ENCODE measurements at places on chromosomes 11 and 22. TPM values are rescaled to one million over a fixed set of nuclear protein-coding genes. Genes with fewer than 3 reads are reported as not detected.

Gene PDGFD
- not detected for polyA plus RNA-seq

DNA sequence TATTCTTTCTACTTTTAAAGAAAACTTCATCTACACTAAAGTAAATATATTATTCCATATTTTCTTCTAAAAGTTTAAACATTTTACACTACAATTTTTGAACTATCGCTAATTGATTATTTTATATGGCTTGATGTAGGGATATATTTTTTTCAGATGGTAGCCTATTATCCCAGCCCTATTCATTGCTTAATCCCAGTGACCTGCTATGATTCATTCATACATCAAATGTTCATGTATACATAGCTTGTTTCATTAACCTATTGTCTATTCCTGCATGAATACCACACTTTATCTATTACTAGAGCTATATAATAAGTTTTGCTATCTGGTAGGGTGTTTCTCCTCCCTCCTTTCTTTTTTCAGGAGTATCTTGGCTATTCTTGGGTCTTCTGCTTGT is 5.0 kb upstream of the ROBO4 start:
- no peaks in the 10 kb centered on the region for H3K36me3 ChIP-seq
- no peak overlapping the region for H3K27ac ChIP-seq
- H3K4me1 ChIP-seq, result no peaks in the 10 kb centered on the region
- no peak overlapping the region for H3K4me3 ChIP-seq

GRCh38 chr11:118618115-118618990 is 10.9 kb downstream of the PHLDB1 start:
- peaks cover 37% of the 10 kb centered on the region for H3K27me3 ChIP-seq
- no peak overlapping the region for H3K27ac ChIP-seq
- no peaks in the 10 kb centered on the region for H3K36me3 ChIP-seq
- no peak overlapping the region for H3K4me3 ChIP-seq

- no peaks in the 10 kb centered on the region for H3K36me3 ChIP-seq
- no peak for DNase-seq
- H3K4me3 ChIP-seq, result no peak overlapping the region
- no peak overlapping the region for H3K27ac ChIP-seq
- peaks cover 41% of the 10 kb centered on the region for H3K4me1 ChIP-seq
Observed at GRCh38 chr11:9208726-9209501, 56.2 kb downstream of the DENND5A start.

DNA sequence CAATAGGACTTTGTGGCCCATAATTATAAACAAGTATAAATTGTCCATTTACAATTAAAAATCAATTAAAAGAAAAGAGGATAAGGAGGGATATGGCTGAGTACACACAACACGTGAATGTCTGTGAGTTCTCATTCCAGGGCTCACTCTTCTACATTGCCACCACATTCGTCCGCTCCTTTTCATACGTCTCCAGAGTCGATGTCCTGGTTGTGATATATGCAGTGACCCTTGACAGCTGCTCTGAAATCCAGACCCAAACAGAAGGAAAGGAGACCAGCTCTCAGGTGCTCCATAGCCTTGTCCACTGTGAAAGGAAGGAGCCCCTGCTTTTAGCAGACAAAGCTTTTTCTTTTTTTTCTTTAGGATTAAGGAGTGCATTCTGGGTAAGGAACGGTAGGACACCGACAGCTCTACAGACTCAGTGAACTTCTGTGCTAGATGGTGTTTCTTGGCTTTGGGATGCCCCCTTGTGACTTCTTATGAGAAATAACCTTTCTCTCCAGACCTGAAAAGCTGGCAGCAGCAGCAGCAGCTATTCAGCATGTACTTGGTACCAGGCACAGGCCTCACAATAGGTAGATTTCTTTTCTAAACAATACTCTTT is 19.7 kb upstream of the DNAJB13 start:
- DNase-seq, result no peak
- no peak overlapping the region for H3K27ac ChIP-seq
- no peak overlapping the region for H3K4me3 ChIP-seq
- H3K36me3 ChIP-seq, result peaks cover 21% of the 10 kb centered on the region
- H3K27me3 ChIP-seq, result no peaks in the 10 kb centered on the region

GRCh38 chr22:42863349-42863961 is 6.4 kb upstream of the ARFGAP3 start:
- peak; percentile 47 for DNase-seq
- H3K27me3 ChIP-seq, result no peaks in the 10 kb centered on the region
- peak overlapping the region; percentile 96 for H3K27ac ChIP-seq
- H3K4me1 ChIP-seq, result peaks cover 42% of the 10 kb centered on the region

DNA sequence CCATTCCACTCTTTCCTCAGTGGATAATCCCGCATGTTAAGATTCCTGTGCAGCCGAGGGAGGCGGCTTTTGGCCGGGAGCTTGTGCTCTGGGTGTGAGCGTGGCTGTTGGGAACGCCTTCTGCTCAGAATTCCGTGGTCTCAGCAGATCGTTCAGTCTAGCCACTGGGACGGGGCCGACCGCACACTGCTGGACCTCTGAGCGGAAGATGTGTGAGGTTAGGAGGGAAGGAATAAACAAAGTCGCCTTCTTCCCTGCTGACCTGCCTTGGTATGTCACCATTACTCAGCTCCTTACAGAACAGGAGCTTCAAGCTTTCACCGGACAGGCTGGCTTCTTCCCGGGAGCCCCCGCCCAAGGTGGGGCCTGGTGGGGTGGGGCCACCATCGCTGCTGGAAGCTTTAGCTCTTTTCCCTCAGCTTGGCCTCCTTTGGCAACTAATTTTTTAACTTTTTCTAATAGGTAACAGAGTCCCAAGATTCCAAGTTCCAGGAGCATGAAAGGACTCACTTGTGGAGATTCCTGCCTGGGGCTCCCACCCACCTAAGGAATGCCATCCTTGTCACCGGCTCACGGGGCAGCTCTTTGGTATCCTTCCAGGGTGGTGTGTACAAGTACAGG is 22.5 kb upstream of the SEPTIN5 start:
- no peaks in the 10 kb centered on the region for H3K36me3 ChIP-seq
- H3K27me3 ChIP-seq, result peaks cover 8% of the 10 kb centered on the region
- DNase-seq, result no peak
- H3K4me1 ChIP-seq, result no peaks in the 10 kb centered on the region

DNA sequence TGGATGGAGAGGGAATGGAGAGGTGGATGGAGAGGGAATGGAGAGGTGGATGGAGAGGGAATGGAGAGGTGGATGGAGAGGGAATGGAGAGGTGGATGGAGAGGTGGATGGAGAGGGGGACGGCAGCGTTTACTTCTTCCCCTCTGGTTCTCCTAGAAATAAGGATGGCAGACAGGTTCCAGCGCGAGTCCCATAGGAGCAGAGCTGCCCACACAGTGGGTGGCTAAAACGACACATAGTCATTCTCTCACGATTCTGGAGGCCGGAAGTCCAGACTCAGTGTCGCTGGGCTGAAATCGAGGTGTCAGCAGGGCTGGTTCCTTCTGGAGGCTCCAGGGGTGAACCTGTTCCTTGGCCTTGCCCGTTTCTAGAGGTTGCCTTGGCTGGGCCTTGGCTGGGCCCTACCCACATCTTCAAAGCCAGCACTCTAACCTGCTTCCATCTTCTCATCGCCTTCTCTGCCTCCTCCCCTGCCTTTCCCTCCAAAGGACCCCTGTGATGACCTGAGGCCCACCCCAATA is 12.7 kb upstream of the CTSD start:
- peaks cover 65% of the 10 kb centered on the region for H3K27me3 ChIP-seq
- no peak for DNase-seq
- H3K4me3 ChIP-seq, result no peak overlapping the region
- peaks cover 8% of the 10 kb centered on the region for H3K4me1 ChIP-seq
- H3K27ac ChIP-seq, result no peak overlapping the region
- H3K36me3 ChIP-seq, result no peaks in the 10 kb centered on the region

GRCh38 chr11:66978717-66979116 is 3.6 kb downstream of the C11orf86 start:
- no peak overlapping the region for H3K4me3 ChIP-seq
- no peak overlapping the region for H3K27ac ChIP-seq
- peaks cover 10% of the 10 kb centered on the region for H3K27me3 ChIP-seq
- H3K36me3 ChIP-seq, result no peaks in the 10 kb centered on the region

Gene SYNGR1
- polyA plus RNA-seq, result 11.9 TPM

Gene PACSIN3
- not detected for polyA plus RNA-seq

Gene OR51B4
- not detected for polyA plus RNA-seq

DNA sequence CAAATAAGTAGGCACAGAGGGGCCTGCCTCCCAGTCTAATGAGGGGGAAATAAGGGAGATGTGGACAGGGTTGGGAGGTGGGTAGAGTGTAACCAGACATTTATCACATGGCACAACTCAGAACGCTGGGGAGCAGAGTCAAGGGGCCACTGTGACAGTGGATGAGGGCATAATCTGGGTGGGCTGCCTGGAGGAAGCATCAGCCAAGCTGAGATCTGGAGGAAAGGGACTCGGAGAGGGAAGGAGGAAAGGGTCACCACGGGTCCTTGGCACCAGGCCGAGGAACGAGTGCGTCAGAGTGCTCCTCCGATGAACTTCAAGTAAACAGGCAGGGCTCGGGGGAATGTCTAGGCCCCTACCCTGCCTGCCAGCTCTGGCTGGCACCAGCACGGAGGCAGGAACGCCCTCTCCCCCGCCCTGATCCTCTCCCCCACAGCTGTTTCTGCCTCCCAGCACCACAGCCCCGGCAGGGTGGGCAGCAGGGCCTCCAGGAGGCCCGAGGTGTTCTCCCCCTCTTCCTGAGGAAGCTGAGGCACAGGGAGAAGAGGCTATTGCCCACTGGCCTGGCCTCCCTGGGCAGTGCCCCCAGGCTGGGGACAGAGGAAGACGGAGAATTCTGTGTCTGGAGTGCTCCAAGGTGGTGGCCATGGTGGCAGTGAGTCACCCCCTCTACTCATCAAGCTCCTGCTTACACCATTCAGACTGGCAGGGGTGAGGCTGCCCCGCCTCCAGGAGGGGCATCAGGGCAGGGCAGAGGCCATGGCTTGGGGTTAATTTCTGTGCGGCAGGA is 4.2 kb downstream of the ALDH3B1 start:
- no peak overlapping the region for H3K4me3 ChIP-seq
- no peak overlapping the region for H3K27ac ChIP-seq

DNA sequence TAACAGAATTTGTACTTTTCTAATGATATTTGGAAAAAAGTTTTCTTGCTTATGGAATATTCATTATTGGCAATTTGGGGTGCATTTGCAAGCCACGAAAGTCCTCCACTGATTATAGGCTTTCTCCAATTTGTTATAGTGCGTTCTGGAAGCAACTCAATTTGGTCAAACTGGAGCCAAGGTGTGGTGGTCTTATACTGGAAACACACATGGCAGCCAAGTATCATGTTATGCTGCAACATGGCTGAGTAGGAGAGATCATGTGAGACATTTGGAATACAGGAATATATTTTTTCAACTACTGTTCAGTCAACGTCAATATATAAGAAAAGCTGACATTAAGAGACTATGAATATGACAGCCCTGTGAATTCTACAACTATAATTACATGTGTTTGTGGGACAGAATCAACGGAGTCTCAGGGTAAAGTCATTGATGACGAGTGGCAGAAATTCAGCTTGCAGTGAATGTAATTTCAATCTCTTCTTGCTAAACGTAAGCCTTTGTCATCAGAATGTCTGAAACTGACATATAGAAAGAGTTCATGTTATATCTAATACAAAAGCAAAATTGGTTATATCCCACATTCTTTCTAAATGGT is 83.8 kb upstream of the FIBIN start:
- no peak overlapping the region for H3K27ac ChIP-seq
- no peaks in the 10 kb centered on the region for H3K36me3 ChIP-seq
- H3K4me1 ChIP-seq, result no peaks in the 10 kb centered on the region
- H3K4me3 ChIP-seq, result no peak overlapping the region

- H3K4me3 ChIP-seq, result no peak overlapping the region
- no peak for DNase-seq
- H3K27me3 ChIP-seq, result peaks cover 36% of the 10 kb centered on the region
- no peaks in the 10 kb centered on the region for H3K4me1 ChIP-seq
Observed at GRCh38 chr22:31151872-31152271, 8.1 kb upstream of the RNF185 start.

DNA sequence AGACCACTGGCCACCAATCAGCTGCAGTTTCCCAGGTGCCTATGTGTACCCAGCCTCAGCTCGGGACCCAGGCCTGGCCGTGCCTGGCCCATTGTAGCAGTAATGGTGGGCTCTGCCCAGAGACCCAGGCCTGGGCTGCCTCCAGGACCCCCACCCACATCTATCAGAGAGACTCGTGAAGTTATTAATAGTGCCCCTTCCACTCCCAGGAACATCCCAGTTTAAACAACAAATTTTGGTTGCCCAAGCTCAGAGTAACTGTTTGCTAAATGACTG is 42.5 kb downstream of the IGLL5 start:
- no peaks in the 10 kb centered on the region for H3K27me3 ChIP-seq
- H3K36me3 ChIP-seq, result no peaks in the 10 kb centered on the region
- no peak for DNase-seq

DNA sequence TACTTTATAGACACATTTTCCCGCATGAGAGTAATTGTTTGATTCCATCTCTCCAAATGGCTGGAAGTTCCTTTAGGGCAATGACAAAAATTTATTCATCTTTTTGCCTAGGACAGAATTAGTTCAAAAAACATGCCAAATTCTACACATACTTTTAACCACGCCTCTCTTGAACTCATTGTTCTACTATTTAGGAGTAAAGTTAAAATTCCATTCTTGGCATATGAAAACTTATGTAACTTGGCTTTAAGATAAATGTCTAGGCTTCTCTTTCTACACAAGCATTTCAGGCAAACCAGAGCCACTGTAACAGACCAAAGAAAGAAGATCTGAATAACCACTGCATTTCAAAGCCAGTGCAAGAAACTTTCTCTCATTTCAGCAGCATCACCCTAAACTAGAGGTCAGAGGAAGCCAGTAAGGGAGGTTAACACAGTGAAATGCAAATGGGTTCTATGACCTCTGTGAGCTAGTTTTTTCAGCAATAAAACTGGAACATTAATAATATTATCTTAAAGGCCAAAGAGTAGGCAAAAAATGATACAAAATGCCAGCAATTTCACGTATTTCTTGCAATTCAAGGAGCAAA is 73.0 kb downstream of the RSF1 start:
- H3K4me1 ChIP-seq, result peaks cover 8% of the 10 kb centered on the region
- H3K27me3 ChIP-seq, result no peaks in the 10 kb centered on the region
- H3K4me3 ChIP-seq, result no peak overlapping the region
- DNase-seq, result no peak
- H3K36me3 ChIP-seq, result no peaks in the 10 kb centered on the region

DNA sequence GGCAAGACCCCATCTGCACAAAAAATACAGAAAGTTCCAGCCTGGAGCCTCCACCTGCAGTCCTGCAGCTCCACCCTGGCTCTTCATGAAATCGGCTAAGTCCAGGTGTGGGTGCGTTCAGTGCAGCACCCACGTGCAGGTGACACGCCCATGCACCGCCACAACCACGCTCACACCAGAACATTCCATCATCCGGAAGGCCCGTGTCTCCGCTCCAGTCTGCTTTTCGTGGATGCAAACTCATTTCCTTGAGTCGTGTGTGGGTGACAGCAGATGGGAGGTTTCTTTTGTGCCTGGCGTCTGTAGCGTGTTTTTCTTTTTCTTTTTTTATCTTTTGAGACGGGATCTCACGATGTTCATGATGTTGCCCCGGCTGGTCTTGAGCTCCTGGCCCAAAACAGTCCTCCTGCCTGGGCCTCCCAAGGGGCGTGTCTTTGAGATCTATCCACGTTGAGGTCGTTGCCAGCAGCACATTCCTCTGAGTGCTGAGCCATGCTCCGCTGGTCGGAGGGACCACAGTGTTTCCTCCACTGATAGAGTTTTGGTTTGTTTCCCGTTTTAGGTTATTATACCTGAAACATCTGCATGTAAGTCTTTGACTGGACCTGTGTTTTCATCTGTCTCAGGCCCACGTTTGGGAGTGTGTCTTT is 7.2 kb downstream of the PTDSS2 start:
- peak overlapping the region; percentile 12 for H3K4me3 ChIP-seq
- peak overlapping the region; percentile 67 for H3K27ac ChIP-seq
- peaks cover 18% of the 10 kb centered on the region for H3K4me1 ChIP-seq
- H3K27me3 ChIP-seq, result no peaks in the 10 kb centered on the region
